ENCODE measurements at places on chromosomes 7 and 10. TPM values are rescaled to one million over a fixed set of nuclear protein-coding genes. Genes with fewer than 3 reads are reported as not detected.
A peak's percentile ranks its signal among the peaks of the same experiment; 100 is the strongest.

DNA sequence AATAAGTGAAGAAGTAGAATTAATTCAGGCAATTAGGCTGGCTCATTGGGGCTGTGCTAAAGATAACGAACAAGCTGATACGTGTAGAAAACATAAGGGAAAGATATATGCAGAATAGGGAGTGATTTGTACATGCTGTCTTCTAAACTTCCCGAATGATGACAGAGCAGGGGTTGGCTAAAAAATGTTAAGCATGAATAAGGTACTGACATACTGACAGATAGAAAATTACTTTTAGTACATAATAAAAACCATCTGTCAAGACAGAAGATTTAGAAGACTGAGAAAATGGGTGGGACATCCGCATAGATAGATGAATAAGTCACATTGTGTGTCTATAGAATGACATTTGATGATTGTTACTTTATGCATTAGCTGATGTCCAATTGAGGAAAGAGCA, 158.8 kb upstream of the ZNF804B start:
- DNase-seq = no peak

DNA sequence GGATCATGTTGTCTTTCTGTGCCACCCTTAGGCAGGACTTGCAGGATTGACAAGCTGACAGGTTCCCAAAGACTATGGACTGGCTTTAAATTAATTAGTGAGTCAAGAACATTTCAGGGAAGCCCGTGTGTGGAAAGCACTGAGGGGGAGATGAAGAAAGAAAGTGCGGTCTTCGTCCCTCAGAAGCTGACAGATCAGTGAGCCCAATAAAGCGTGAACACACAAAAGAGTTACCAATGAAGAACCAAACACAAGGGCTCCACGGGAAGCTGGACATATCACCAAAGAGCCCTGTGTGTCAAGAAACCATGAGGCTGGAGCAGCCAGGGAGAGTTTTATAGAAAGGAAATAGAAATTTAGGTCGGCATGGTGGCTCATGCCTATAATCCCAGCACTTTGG, 725.8 kb downstream of the PARD3 start:
- DNase-seq = no peak

DNA sequence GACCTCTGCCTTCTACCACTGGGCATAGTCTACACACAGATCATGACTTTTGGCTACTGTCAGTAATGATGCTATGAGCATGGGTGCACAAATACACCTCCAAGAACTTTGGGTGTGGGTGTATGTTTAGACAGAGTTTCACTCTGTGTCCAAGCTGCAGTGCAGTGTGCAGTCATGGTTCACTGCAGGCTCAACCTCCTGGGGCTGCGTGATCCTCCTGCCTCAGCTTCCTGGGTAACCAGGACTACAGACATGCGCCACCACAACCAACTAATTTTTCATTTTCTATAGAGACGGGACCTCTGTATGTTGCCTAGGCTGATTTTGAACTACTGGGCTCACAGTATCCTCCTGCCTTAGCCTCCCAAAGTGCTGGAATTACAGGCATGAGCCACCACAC, 194.4 kb downstream of the NSUN6 start:
- DNase-seq = no peak

DNA sequence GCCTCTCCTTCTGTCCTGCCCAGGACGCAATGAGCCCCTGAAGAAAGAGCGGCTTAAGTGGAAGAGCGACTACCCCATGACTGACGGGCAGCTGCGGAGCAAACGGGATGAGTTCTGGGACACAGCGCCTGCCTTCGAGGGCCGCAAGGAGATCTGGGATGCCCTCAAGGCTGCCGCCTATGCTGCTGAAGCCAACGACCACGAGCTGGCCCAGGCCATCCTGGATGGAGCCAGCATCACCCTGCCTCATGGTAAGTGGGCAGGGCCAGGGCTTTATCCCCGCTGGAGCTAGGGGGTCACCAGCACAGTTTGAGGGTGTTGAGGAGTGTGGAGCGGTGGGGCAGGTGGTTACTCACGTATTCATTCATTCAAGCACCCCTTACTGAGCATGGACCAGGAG, 4.7 kb upstream of the ANKRD2 start:
- no peak for DNase-seq

DNA sequence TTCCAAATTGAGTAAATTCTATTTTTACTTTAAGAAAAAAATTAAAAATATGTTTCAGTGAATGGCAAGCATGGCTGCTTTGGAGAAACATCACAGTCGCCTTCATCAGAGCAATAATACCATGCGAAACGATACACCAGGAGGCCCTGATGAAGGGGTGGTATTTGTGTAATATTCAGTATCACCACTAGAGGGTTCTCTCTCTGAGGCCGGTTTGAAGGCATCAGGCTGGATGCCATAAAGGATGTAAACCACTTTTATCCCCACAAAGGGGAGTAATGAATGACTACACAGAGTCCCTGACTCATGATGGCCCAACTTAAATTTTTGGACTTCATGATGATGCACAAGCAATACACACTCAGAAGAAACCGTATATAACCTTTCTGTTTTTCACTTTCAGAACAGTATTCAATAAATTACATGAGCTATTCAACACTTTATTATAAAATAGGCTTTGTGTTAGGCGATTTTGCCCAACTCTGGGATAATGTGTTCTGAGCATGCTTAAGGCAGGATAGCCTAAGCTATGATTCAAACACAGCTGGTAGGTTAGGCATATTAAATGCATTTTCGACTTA, 95.5 kb downstream of the PPP1R17 start:
- peak; percentile 38 for DNase-seq

GRCh38 chr10:67669978-67670377, 26.0 kb downstream of the CTNNA3 start:
- DNase-seq = no peak

GRCh38 chr10:77542710-77543259, 94.8 kb downstream of the KCNMA1 start:
- no peak for DNase-seq

GRCh38 chr7:19381321-19381720, 236.1 kb upstream of the FERD3L start:
- no peak for DNase-seq

DNA sequence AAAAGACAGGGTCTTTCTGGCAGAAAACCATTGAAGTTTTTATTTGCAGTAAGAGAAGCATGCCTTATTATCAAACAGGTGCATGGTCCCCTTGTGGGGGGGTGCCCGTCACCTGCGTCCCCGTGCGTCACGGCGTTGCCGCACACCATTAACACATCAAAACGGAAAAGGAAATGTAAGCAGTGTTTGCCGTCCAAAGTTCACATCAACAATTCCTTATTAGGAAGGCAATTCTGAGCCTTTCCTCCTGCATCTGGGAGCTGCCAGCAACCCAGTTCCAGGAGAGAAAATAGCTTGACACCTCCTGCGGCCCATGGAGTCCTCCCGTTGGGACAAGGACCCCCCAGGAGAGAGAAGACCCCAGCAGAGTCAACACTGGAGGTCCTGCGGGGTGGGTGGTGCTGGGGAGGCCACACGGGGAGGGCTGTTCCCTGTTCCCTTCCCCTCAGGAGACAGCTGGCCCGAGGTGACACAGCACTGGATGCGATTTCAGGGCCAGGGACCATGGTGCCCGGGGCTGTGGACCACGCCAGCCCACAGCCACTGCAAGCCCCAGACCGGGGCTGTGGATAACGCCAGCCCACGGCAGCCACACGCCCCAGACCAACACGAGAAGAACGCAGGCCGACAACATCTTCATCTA, 39.5 kb downstream of the DIP2C start:
- no peak for DNase-seq

DNA sequence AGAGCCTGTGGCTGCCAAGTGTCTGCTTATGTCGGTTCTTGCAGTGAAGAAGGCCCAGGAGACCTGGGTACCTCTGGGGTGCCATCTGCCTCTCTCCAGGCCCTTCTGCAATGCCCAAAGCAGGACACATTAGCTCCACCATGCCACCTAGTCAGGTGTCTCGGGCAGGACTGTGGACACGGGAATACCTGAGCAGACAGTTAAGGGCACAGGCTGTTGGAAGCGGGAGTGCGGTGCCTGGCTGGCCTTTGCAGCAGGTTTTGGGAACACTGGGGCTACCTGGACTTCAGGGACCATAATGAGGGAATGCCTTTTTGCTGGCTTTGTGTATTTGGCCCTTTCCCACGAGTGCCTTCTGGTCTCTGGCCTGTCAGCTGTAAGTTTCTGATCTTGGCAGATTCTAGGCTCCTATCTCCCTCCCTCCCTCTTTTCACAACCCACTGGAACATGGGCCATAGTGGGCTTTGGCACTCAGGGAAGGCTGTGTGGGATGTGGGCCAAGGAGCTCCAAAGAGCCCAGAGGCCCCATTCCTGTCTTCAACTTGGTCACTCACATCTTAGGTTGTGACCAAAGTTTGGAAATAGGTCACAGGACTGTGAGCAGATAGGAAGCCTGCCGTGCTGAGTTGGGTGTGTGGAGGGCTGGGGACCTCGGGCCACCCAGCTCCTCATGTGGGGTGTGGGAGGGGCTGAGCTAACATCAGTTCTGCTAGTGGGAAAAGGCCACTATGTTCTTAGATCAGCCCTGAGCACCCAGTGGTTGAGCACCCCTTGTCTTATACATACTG, 41.5 kb upstream of the CXCL12 start:
- no peak for DNase-seq

DNA sequence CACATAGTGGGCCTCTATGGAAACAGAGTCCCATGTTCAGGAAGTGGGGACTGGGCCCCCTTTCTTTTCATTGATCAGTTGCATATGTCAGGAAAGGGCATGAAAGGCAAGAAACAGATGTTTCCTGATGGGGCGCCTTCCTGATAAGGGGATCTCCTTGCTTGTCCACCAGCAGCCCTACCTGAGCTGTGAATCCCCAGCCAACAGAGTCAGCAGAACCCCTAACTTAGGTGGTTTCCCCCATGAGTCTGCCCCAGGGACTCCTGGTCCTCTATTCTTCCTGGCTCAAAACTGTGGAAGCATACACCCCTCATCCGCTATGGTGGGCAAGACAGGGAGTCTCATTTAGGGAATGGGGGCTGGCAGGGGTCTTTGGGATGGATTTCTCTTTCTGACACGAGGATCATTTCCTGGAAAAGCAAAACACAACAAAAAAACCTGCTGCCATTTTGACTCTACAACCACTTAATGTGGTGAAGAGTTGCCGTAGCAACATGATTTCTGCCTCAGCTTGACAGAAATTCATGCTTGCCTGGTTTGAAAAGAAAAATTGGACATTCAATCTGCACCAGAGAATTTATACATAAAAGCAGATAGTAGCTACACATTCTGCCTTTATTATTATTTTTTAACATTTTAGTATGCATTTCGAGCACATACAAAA, 119.8 kb downstream of the SPAG6 start:
- DNase-seq = no peak

- DNase-seq = no peak
These were observed 487.4 kb downstream of the TNS3 start for GRCh38 chr7:47094462-47094861.

DNA sequence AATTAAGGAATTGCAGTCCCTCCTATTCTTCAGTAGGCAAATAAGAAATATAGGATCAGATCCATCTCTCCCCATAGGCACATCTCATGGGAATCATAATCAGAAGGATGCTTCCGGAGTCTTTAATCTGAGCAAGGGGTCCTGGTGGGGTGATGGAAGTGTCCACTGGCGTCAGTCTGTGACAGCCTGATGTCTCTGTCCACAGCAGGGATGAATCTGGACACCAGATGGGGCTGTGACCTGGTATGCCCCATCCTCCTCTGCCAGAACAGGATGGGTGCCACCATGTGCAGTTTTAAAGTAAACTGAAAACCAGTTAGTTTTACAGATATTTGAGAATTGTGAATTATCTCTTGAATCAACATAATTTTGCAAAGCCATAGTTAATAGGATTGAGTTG, 148.7 kb downstream of the C1GALT1 start:
- DNase-seq = no peak

DNA sequence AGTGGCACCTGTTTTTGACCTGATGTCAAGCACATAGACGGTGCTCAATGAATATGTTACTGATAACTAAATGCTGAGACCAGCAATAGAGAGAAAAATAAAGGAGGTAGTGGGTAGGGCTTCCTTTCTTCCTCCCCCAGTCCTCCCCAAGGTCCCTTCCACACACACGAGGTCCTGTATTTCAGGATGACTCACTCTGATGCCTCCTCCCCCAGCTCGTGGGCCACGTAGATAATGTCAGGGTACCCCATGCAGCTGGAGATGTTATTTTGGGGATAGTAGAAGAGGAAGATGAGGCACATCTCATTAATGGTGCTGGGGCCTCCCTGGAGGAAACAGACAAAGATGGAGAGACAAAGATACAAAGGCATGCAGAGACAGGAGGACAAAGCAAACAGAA, 17.3 kb downstream of the PRSS58 start:
- DNase-seq = no peak

- DNase-seq = no peak
These were observed 113.4 kb upstream of the CDK6 start for GRCh38 chr7:92949748-92950147.

DNA sequence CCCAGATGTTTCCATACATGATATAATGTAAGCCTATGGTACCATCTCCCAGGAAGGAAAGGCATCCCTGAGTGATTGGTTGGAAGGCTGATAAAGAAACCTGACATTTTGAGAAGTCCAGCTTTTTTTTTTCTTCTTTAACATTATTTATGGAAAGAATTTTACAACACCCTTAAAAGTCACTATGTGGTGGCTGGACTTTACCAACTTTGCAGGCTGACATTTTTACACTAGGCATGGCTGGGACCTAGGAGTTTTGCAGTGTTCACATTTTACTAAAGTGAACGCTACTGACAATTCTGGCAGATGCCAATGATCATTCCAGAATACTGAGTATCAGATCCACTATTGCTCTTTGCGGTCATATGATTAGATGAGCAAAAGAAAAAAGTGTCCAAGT, 239.9 kb downstream of the GLI3 start:
- no peak for DNase-seq

HYAL4 gene
- 0.15 TPM for polyA plus RNA-seq

STEAP4 gene
- polyA plus RNA-seq = 0.14 TPM

LYZL1 gene
- polyA plus RNA-seq = not detected

FOXK1 gene
- polyA plus RNA-seq = 30.0 TPM

C10orf67 gene
- 3.0 TPM for polyA plus RNA-seq

TMEM270 gene
- not detected for polyA plus RNA-seq

GPR158 gene
- 0.17 TPM for polyA plus RNA-seq

SPDYE11 gene
- 1.3 TPM for polyA plus RNA-seq

Measured in renal pelvis (tissue), 12 donors.